ENCODE measurements at places on chromosomes 1 and 21. TPM values are rescaled to one million over a fixed set of nuclear protein-coding genes. Genes with fewer than 3 reads are reported as not detected.

DNA sequence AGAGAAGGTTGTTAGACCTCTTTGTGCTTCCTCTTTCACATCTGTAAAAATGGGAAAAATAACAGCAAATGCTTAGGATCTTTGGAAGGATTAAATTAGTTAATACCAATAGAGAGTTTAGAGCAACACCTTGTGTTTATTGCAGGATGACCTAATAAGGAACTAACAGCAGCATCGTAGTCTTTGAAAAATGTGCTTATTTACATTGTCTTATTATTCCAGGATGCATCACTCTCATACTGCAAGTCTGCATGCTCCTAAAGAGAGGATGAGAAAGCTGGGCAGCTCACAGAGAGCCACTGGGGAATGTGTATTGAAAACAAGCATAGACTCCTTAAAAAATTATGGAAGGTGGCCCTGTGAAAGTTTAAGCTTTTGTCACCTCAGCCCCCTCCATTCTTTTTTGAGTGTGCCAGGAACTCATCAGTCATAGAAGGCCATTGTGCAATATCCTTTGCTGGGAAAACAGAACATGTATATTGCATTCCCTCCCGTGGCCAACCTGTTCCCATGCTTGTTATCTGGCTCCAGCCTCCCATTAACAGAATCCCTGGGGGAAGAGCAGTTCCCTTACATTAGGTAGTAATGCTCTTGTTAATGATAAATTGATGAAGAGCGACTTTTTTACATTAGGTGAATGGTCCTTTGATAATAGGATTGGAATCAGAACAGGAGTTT is 180.7 kb downstream of the ZNF326 start:
- DNase-seq: no peak

GRCh38 chr21:35377505-35378090 is 328.5 kb upstream of the RUNX1 start:
- DNase-seq: no peak

DNA sequence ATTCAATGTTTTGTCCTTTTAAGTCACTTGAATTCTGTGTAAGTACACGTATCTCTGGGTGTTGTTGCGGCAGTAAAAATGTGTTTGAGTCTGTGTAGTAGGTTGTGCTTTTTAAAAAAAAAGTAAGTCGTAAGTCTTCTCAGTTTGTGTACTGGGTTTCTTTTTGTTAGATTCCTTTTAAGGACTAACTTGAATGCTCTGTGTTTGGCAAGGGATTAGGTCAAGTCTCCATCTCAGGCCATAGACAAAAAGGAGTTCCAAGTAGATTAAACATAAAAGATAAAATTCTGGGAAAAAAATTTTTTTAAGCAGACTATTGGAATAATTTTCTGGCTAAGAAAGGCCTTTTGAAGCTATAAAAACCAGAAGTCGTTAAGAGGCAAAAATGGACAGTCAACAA is 113.1 kb downstream of the ATP5PO start:
- no peak for DNase-seq

- peak; percentile 75 for DNase-seq
Observed at GRCh38 chr1:161196521-161197451, 2.1 kb downstream of the ADAMTS4 start.

DNA sequence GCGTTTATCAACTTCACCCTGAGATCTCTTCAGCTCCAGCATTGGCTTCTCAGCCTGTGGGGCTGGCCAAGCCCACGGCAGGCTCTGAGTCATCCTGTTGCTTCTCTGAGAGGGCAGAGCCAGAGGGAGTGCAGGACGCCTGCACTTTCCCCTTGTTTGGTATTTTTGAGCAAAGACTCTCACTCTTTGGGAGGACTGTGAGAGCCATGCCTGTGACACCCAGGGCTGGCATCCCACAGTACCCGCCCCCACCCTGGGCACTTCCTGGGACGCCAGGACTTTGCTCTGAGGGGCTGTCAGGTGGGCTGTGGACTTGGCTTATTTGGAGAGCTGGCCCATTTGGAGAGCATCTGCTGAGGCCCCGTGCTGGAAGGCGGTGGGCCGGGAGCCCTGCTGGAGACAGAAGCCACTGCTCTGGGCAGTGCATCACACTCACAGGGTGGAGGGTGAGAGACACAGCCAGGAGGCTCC is 37.4 kb downstream of the VANGL1 start:
- peak; percentile 72 for DNase-seq

DNA sequence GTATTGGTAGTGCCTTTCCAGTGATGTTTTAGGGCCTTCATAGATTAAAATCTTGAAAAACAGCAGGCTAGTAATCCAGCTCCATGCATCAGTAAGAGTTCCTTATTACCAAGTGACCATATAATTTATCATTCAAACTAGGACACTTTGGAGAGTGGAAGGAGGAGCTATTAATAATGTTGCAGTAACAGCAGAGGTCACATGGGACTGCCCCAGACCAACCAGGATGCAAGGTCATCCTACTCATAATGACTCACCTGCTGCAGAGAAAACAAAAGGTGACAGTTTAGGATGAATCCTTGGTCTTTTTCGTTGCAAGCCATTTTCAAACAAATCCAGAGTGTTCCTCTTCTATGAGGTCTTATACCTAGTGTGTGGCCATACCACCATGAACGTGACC is 187.4 kb downstream of the NUF2 start:
- DNase-seq: no peak

The PTGFR gene
- 8.6 TPM for total RNA-seq

The LCE3E gene
- total RNA-seq: not detected
